Non-pigmented ciliary epithelial cell (primary cell): ENCODE measurements at places on chromosomes 3 and 15.

DNA sequence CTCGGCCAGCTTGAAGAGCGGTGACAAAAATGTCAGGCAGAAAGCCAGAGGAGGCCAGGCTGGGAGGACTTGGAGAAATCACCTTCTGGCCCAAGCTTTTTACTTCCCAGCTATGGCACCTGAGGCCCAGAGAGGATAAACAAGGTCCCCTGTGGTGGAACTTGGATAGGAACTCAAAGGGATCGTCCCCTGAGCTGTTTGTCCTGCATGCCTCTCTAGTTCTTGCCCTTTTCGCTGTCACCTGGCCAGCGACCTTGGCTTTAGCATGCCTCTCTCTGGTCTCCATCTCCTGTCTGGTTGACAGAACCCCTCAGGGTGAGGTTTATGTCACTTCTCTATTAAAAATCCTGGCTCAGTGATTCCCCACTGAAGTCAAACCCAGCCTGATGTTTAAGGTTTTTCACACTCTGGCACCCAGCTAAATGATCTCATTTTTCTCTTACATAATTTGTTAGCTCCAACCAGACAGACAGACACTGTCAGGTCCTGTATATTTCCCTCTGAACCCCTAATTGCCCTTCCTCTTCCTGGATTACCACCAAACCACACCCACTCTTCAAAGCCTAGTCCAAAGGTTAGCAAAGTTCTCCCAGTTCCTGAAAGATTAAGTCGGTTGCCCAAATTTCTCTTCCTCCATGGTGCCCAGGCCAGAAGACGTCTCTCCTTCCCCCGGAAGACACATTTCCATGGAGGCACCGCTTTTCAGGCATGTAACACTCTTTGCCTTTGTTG lies 169.1 kb downstream of the FAM43A start:
- no peak for DNase-seq

GRCh38 chr3:34360713-34361112 lies 562.3 kb downstream of the PDCD6IP start:
- no peak for DNase-seq

DNA sequence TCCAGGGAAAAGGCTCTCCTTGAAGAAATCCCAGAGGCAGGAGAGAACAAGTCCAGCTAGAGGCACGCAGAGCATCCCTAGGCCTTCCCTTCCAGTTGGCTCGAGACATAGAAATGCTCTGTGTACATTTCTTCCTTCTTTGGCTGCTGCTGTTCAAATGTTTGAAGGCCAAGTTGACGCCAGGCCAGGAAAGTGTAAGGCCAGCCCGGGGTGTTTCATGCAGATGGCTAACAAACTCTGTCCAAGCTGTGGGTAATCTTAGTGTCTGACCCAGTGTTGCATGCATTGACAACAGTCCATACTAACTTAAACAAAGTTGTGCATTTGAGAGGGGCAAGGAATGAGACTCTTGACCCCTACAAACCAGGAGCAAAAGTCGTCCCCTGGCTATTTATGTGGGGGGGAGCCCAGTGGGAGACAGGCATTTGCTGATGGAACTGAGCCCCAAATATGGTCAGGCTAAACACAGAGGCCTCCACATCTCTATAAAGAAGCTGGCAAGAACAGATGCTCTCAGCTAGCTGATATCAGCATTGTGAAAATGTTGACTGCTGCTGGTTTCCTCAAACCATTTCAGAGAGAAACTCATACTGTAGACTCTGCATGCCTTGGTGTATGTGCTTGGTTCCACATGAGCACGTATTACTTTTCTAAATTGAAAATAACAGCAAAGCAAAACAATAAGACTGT lies 139.5 kb downstream of the ADAMTS9 start:
- DNase-seq = no peak

DNA sequence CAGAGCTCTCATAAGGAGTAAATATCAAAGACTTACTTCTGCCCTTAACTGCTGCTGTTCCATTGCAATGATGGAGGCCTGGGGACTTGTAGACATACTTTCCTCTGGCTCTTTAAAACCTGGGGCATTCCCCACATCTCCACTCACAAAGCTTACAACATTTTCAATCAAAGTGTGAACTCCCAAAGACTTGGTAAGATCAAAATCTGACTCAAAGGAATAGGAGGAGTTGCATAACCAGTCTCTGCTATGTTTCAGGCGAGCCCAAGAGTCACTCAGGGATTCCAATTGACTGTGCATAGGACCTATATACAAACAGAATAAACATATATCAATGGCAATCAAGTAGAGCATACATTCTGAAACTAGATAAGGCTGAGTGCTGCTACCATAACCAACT lies 101.5 kb downstream of the FBXL22 start:
- DNase-seq = no peak

DNA sequence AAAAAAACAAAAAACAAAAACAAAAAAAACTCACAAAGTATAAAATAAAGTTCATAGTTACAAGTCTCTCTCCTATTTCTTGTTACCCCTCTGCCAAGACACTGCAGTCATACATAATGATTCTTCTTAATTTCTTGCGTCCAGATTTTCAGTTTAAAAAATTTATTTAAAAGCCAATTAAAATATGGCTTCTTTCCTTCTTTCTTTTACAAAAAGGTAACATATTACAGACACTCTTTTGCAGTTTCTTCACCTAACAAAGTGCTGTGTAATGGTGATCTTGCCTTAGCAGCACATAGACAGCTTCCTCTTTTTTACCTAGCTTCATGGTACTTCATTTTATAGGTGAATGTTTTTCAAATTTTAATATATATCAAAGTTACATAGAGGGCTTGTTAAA lies 136.1 kb upstream of the SGO1 start:
- DNase-seq = no peak

- no peak for DNase-seq
These were observed 325.1 kb downstream of the SUCLG2 start for GRCh38 chr3:67329358-67329757.

- no peak for DNase-seq
These were observed 33.5 kb downstream of the ZBTB38 start for GRCh38 chr3:141401573-141402475.

- no peak for DNase-seq
These were observed 32.4 kb downstream of the CMC1 start for GRCh38 chr3:28273837-28274236.
